Spleen (tissue), 13 donors: ENCODE measurements at places on chromosomes 3 and 15. TPM values are rescaled to one million over a fixed set of nuclear protein-coding genes. Genes with fewer than 3 reads are reported as not detected.
A peak's percentile ranks its signal among the peaks of the same experiment; 100 is the strongest.

The STAB1 gene
- total RNA-seq: 351 TPM

The ASB14 gene
- total RNA-seq: not detected

The SEMA6D gene
- 3.8 TPM for total RNA-seq

The LRRIQ4 gene
- total RNA-seq: not detected

The NOX5 gene
- 13.4 TPM for total RNA-seq

The GOLGA8G gene
- not detected for total RNA-seq

The TRAIP gene
- total RNA-seq: 3.9 TPM

The CEMIP gene
- 3.0 TPM for total RNA-seq

The MGLL gene
- 77.8 TPM for total RNA-seq

The CRYGS gene
- total RNA-seq: 7.2 TPM

DNA sequence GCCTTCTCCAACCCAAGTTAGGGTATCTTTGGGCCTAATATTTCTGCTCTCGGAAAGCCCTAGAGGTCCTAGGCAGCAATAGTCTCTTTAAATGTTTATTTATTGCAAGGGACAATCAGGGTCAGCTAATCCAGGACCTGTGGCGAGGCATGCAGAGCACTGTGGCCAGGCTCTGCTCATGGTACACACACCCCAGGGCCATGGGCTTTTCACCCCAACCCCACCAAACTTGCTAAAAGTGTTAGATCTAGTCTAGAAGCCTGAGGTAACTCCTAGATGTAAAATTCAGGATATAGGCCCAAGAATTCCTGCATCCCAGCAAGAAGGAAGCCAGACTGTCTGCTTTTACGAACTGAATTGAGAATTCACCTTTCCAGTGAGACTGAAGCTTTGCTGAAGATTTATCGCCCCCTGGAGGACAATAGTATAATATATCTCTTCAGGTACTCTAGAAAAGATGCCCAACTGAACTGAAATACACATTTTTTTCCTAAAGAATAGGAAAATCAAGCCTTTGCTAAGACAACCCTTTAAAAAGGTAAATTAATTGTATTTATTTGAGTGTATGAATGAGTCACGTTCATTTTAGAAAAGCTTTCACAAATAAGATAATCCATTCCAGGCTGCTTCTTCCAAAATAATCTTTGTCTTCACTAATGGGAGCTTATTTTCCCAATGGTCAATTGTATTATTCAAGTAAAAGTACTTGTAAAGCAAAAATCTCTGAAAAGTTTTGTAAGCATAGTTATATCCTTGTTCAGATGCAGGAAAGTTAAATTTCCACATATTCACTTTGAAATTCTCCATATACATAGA is 89.8 kb downstream of the LRRC3B start:
- DNase-seq: no peak

GRCh38 chr3:151367448-151367847 is 17.1 kb downstream of the P2RY12 start:
- no peak for DNase-seq

- no peak for DNase-seq
Observed at GRCh38 chr3:187919048-187919447, 173.8 kb upstream of the BCL6 start.

- DNase-seq: no peak
Observed at GRCh38 chr3:158460926-158461325, 110.1 kb upstream of the MLF1 start.

GRCh38 chr3:160929595-160929994 is 173.6 kb downstream of the PPM1L start:
- DNase-seq: no peak

GRCh38 chr15:52028431-52029093 is 9.5 kb downstream of the MAPK6 start:
- no peak for DNase-seq

DNA sequence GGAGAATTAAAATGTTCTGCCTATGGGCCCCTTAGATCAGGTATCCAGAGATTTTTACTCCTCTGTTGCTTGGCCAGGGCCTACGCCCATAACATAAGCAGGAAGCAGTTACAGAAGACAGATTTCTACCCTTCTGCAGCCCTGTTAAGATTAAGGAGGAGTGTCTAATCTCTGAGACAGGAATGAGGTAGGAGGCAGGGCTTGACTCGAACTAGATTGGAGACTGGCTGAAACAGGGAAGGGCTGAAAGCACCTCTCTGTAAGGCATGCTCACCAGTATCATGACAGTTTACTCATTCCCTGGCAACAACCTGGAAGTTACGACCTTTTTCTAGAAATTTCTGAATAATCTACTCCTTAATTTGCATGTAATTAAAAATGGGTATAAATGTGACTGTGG is 16.7 kb downstream of the PLA2G4D start:
- no peak for DNase-seq

DNA sequence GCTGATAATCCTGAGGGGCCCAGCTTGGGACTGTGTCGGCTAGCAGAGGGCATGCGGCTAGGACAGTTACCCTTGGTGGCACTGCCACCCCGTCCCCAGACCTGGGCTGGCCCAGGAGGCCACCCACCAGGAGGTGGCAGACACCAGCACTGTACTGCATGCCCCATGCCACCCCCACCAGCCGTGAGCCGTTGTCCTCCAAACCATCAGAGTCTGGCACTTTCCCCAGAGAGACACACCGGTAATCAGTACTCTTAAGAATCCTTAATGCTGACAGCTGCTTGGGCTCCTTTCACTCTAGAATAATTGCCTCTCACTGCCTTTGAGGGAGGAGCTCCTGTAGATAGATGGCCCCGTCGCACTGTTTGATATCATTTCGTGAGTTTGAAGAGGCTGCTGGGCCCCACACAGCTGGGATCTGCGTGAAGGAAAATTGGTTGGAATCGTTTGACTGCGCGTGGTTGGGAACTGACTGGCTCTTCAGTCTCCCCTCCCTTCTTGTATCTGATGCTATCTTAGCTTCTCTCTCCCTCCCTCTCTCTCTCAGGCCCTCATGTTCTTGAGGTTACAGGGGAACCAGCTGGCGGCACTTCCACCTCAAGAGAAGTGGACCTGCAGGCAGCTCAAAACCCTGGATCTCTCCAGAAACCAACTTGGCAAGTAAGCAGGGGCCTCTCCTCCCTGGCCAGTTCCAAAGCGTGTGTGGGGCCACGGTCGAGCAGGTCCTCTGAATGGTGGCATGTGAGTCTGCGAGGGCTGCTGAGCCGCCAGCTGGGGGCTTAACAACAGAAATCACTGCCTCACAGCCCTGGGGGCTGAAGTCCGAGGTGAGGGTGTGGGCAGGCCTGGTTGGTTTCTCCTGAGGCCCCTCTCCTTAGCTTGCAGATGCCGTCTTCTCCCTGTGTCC is 94.9 kb downstream of the LRRK1 start:
- peak; percentile 71 for DNase-seq

DNA sequence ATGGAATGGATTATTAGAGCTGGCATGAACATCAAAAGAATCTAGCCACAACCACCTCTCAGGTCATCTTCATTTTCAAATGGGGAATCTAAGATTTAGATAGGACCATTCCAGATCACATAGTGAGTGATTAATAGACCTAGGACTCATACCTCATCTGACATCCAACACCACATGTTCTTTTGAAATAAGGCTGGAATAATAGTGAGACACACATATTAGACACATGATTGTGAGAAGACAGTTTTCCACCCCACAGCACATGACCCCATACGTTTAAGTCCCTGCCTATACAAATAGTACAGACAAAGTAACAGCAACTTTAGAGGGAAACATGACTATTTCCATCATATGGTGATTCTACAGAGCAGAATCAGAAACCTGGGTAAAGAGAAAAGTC is 344.7 kb upstream of the TPRG1 start:
- DNase-seq: no peak

DNA sequence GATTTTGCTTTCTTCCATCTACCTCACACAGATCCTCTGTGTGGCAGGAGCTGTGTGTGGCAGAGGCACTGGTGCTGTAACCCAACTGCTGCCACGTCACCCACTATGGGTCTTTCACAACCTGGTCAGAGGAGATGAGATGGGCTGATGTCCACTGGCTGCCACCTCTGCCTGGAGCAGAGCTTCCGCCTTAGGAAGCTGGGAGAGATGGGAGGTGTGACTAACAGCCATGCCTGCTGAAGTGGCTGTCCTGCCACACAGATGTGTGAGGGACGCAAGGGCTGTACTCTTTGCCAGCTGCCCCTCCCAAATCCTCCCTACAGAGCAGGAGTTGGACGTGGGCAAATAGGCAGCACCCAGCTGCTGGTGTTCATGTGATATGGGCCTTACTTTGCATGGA is 329.5 kb downstream of the GABRB3 start:
- DNase-seq: no peak

- DNase-seq: no peak
Observed at GRCh38 chr3:177482048-177482691, 284.9 kb upstream of the TBL1XR1 start.

DNA sequence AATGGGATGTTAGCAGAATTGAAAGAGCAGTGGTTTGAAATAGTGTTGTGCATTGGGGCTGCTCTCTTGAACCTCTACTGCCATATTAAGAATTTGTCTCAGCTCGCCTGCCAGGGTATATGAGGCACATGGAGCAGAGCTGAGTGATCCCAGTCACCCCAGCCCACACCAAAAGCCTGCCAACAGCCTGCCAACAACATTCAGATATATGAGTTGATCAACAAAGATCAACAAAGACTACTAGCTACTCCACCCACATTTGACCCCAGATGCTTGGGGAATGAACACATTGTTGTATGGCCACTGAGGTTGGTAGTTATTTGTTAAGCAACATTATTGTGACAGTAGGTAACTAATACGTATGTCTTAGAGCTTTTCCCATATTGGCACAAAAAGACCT is 570.9 kb upstream of the IL12A start:
- no peak for DNase-seq

DNA sequence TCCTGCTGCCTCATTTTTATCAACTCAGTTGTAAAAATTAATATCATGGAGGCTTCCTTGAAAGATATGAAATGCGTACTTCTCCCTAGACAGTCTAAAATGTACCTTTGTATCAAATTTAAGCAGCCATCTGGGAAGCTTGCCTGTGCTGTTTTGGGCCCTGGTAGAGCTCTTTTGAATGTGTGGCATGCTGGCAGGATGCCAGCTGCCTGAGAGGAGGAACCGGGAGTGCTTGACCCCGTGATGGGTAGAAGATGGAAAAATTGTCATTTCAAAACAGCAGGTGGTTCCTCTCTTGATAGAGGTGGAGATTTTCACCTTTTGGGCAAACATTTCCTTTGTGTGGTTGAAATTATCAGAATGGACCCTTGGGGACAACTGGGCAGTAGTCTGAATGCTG is 245.3 kb downstream of the RPLP1 start:
- no peak for DNase-seq

DNA sequence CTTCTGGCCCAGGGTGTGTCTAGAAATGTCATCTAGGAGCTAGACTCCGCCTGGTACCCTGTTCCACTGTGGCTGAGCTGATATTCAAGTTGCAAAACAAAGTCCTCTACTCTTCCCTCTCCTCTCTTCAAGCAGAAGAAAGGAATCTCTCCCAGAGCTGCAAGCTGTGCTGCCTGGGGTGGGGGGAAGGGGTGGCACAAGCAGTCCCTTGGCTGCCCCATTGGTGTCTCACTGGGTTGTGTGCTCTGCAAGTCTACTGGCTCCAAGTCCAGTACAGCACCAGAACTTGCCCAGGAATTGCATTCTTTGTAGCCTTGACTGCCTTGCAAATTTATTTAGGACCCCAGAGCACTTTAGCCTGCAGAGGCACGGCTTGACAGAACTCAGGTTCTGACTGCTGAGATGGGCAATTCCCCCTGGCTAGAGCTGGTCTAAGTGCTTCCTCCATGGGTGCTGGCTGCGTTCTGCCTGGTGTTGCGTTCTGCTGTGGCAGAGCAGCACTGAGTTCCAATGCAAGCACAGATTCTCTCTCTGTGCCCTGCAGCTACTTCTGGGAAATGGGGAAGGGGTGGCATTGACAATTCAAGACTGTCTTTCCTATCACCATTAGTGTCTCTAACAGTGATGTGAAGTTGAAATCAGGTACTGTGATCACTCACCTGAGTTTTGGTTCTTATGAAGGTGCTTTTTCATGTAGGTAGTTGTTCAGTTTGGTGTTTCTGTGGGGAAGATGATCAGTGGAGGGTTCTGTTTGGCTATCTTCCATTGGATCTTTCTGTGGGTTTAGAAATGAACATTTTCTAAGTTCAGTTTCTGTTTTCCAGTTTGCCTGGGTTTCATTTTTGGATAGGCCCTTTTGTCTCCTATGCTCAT is 39.5 kb downstream of the OXSR1 start:
- DNase-seq: no peak

DNA sequence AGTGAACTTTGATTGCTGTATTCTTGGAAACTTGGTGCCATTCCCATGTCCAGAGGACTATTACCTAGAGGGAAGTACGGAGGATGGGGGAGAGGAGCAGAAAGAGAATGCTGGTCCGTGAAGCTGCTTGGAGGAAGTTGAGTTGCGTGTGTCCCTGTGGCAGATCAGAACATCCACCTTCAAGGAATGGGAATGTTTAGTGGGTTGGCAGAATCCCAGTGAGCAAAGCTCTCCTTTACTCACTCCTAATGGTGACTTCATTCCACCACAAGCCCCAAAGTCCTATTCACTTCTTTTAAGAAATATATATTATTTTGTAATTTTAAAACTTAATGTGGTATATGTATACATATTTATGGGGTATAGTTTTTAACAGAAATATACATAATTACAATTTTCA is 247.8 kb upstream of the FEZF2 start:
- DNase-seq: no peak

- no peak for DNase-seq
Observed at GRCh38 chr3:147425388-147425850, 16.3 kb downstream of the ZIC1 start.

DNA sequence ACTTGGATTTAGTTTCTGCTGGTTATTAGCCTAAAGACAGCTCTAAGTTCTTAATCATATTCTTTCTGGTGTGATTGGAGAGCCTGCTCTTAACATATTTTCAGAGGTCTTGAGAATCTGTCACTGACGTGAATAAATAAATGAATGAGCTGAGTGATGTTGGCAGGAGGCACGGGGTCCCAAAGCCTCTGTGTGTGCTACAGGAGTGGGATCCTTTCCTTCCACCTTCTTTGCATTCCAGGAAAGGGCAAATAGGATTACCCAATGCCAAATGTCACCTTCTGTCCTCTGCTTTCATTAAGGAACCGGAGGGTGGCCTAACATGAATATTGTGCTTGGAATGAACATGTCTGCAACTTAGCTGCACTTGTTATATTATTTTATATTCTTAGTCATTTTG is 53.1 kb downstream of the CD47 start:
- no peak for DNase-seq

GRCh38 chr3:99066863-99067262 is 165.4 kb upstream of the DCBLD2 start:
- no peak for DNase-seq

- DNase-seq: peak; percentile 91
Observed at GRCh38 chr3:53161820-53162671, 1.0 kb downstream of the PRKCD start.

GRCh38 chr3:112789787-112790186 is 56.9 kb downstream of the CD200R1L start:
- no peak for DNase-seq

DNA sequence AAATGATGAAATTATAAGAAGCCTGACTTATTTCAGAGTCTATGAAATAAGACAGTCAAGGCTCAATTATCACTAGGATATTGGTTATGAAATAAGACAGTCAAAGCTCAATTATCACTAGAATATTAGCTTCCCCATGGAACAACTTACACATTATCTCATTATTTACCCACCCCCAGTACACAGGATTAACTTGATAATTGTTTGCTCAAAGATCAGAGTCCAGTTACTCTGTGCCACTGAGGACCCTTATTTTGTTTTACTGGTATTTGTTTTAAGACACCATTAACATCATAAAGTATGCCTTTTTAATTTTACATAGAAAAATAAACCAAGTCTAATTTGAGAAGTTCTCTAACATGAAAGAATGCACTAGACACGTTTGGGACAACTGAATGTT is 225.4 kb downstream of the SI start:
- DNase-seq: no peak
